Stimulated activated CD8-positive, alpha-beta memory T cell treated with anti-CD3 and anti-CD28 coated beads, Interleukin-7, amount 100 ng/mL, for 1 hour (primary cell): ENCODE measurements at places on chromosomes 1 and 21.

- DNase-seq: no peak
Observed at GRCh38 chr1:217586586-217586985, 44.3 kb downstream of the GPATCH2 start.

- DNase-seq: no peak
Observed at GRCh38 chr1:1628754-1629429, 3.1 kb upstream of the MMP23B start.

GRCh38 chr1:167924102-167924501 lies 10.2 kb upstream of the ADCY10 start:
- no peak for DNase-seq

- DNase-seq: no peak
Observed at GRCh38 chr1:1232208-1232795, at the start of gene B3GALT6. B3GALT6 (plus strand) TSS chr1:1232237; CDS start chr1:1232279, 42 bp downstream.

DNA sequence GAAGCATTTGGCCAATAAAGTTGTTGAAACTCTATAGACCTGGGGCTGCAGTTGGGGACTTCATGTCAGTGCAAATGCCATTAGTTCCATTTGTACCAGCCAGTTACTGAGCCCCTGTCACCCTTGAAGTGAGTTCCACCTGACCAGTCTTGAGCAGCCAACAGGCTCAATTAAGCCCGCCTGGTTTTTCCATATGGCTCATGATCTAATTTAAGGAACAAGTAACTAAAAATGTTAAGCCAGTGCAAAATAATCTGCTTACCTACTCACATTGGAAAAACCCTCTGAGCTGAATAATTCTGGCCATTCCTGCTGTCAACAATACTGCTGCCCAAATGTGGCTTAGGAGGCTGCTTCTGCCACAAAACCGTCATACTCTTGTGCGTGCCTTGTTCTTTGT lies 21.6 kb downstream of the NSUN4 start:
- DNase-seq: no peak

DNA sequence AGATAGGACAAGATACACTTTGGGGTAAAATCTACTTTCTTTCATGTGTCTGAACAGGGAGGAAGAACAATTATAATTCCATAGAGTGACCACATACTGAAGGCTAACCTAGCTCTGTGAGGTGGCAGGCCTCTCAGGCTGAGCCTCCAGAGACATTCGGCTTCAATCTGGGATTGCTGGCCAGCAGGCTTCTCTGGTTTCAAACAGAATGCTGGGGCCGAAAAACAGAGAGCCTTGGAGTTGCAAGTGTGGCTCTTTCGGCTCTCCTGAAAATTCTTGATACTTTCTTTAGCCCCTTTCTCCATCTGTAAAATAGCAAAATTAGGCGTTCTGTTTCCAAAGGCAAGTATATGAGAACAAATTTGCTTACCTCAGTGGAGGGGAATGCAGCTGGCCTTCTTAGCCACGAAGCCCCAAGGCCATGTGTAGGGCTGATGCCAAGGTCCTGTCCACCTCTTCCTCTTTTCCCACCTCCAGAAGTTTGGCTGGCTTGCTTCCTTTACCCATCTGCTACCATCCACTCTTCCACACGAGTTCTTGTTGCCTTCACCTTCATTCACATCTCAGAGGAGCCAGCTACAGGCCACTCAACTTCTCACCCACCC lies 30.0 kb upstream of the UBE2U start:
- DNase-seq: no peak

- DNase-seq: peak; percentile 31
Observed at GRCh38 chr1:225896937-225897549, 8.1 kb upstream of the LEFTY1 start.

GRCh38 chr1:88892357-88892877 lies 1.1 kb upstream of the GTF2B start:
- no peak for DNase-seq

GRCh38 chr1:100142343-100142742 lies 9.4 kb downstream of the TRMT13 start:
- no peak for DNase-seq

GRCh38 chr1:45752441-45753052 lies 2.1 kb upstream of the IPP start:
- DNase-seq: no peak

DNA sequence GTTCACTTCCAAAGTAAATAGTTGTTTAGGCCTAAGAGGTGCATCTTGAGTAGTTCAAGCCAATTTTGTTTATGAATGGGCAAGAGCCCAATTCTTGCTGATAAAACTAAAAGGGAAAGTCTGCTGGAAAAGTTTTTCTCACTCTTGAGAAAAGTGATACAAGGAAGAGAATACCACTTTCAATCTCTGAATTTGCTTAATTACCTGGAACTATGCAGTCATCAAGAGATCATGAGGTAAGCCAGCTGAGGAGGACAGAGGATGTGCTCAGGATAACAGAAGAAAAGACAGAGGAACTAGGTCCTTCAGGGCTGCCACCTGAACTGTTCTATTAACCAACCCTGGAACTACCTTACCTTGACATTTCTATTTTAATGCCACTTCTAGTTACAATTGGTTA lies 42.2 kb downstream of the ILDR2 start:
- DNase-seq: no peak

DNA sequence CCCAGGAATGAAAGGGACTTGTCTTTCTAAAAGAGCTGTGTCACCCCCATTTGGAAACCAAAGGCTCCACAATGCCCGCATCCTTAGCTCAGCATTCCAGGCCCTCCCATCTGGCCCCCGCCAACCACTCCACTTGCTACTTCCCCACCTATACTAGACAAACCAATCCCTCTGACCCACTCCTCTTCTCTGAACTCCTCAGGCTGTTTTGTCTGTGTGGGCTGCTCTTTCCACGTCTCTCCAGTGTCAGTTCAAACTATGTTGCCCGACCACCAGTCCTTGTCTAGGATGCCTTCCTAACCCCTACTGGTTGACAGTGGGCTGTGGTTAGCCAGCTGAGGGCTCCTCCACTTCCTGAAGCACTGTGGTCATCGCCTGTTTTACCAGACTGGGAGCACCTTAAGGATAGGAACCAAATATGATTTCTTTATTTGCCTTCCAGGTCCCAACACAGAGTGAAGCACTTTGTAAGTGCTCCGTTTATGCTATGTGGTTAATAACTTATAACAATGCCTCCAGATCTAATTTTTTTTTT lies 8.1 kb upstream of the COA7 start:
- DNase-seq: no peak

DNA sequence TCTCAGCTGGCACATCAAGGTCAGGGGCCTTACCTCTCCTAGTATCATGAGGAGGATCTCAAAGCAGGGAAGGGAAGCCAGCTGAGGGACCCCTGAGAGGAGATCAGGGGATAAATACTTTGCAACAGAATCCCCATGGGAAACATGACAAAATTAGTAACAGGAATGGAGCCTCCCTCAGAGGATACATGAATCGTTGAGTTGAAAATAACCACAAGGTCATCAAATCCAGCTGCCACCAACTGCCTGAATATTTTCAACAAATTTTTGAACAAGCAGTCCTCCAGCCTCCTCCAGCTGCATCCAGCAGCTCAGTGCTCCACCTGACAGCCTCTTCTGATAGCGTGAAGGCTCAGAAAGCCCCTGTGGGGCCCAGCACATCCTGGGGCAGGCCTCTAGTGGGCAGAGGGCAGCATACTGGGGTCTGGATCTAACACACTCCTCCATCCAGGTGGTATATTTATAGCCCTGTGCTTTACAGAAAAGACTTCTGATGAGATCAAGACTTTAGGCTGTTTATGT lies 404.3 kb downstream of the NTNG1 start:
- DNase-seq: no peak

GRCh38 chr1:155091071-155092051 lies 12.7 kb downstream of the EFNA3 start:
- DNase-seq: peak; percentile 61

GRCh38 chr1:35569936-35570335 lies 3.2 kb upstream of the TFAP2E start:
- no peak for DNase-seq

DNA sequence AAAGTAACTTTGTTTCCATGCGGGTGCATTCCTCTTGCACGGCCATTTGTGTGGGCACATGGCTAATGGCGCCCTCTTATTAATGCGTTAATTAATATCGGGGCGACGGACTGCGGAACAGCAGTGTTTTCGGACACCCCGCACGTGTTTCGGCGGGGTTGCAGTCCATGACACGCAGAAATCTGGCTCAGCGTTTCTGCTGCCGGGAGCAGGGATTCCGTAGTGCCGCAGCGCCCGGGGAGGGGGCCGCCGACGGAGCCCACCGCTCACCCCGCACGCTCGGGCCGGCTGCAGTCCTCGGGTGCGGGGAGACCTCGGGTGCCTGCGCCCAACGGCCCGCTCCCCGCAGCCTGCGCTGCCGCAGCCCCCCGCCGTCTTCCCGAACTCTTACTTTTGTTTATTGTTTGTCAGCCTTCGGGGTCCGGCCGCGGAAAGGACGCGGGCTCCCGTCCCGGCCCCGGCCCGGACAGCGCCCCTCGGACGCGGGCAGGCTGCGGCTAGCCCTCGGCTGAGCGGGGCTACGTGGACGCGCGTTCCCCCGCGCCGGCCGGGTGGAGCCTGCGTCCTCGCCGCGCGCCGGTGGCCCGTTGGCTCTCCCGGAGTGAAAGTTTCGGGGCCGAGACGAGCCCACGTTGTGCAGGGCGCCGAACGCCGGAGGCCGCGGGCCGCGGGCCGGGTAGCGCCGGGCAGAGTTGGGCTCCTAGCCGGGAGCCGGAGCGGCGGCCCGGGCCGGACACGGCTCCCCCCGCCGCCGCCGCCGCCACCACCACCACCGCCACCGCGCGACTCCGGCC lies 849 bp downstream of the NFIA start:
- no peak for DNase-seq
